Stimulated activated CD4-positive, alpha-beta T cell treated with anti-CD3 and anti-CD28 coated beads, Interleukin-12 subunit alpha, Interleukin-12 subunit beta, amount 100 ng/mL, for 4 hours (primary cell): ENCODE measurements at places on chromosomes 3 and 15.

GRCh38 chr3:70580021-70580420, 267.6 kb upstream of the MDFIC2 start:
- DNase-seq = no peak

- no peak for DNase-seq
Observed at GRCh38 chr3:156728267-156728985, 54.0 kb downstream of the TIPARP start.

DNA sequence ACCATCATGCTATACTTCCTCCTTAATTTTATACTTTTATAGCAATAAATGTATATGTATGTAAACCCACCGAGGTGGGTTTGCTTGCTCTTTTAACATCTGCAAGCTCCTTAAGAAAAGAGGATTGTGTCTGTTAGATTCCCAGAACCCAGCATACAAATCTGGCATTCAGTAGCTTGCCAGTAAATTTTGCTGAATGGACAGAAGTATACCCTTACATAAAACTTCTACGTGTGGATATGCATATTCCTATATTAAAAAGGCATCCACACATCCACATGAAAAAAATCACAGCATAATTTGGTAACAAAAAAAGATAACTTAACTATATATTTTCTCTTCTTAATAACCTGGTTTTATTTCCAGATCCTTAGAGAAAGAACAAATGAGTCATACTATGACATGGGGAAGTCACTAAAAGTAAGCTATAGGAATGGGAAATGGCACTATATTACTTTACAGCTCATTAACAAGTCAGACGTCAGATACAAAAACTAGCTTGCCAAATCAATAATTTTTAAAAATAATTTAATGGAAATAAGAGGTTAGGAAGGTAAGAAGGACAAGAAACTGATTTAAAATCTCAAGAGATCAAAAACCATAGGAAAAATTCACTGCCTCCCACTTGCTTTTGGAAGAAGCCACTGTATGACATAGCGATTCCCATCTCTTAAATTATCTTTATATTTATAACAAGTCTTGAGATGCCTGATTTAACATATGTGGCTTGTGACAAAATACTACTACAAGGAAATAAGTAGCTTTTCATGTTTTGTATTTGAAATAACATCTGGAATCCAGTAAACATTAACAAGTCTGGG, 68.7 kb downstream of the SUMF1 start:
- no peak for DNase-seq

GRCh38 chr3:114401346-114401745, 107.5 kb downstream of the TIGIT start:
- no peak for DNase-seq

GRCh38 chr3:140176526-140176925, 241.5 kb downstream of the CLSTN2 start:
- no peak for DNase-seq

GRCh38 chr15:33757516-33758232, 210.6 kb upstream of the CHRM5 start:
- no peak for DNase-seq

DNA sequence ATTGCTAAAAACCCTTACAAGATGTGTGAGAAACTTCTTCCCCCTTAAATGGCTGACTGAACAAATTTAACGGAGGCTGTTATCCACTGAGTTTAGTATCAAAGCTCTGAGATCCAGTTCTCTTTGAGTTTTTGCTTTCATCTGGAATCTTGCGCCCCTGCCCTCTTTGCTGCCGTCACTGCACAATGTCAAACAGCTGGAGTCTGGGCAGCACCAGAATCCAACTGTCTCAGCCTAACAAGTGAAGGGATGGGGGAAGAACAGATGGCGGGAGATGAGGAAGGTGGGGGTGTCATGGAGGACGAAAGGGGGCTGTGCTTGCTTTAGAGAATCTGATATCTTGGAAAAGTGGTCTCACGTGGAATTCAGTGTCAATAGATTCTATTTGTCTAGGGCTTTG, 7.0 kb upstream of the BOC start:
- no peak for DNase-seq

GRCh38 chr3:12875857-12876836, 34.8 kb upstream of the RPL32 start:
- peak; percentile 8 for DNase-seq

DNA sequence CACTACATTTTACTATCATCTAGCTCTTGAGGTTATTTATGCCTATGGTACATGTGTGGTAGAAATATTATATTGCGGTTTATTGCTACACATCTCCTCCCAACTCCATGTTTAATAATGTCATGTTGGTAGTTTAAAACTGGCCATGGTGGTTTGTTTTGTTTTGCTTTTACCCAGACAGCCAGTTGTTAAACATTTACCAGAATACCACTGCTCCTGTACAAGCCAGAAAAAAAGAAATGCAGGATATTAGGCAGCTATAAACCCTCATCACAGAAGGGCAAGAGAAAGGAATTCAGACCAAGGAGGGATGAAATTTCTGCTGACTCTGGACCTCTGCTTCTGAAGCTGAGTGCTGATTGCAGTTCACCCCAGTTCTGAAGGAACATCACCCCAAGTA, 451.8 kb upstream of the IL12A start:
- no peak for DNase-seq

- no peak for DNase-seq
Observed at GRCh38 chr3:39809181-39809994, at the start of gene MYRIP. Gene MYRIP (plus strand): TSS chr3:39809609. CDS start chr3:39900817, 91,208 bp downstream.

GRCh38 chr15:77857419-77857818, 220.1 kb downstream of the TBC1D2B start:
- DNase-seq = no peak

- DNase-seq = no peak
Observed at GRCh38 chr15:94086341-94086740, 145.0 kb upstream of the MCTP2 start.

- DNase-seq = no peak
Observed at GRCh38 chr15:59339252-59339672, 33.4 kb downstream of the MYO1E start.

- DNase-seq = no peak
Observed at GRCh38 chr15:88656760-88657221, 18.0 kb downstream of the ISG20 start.

DNA sequence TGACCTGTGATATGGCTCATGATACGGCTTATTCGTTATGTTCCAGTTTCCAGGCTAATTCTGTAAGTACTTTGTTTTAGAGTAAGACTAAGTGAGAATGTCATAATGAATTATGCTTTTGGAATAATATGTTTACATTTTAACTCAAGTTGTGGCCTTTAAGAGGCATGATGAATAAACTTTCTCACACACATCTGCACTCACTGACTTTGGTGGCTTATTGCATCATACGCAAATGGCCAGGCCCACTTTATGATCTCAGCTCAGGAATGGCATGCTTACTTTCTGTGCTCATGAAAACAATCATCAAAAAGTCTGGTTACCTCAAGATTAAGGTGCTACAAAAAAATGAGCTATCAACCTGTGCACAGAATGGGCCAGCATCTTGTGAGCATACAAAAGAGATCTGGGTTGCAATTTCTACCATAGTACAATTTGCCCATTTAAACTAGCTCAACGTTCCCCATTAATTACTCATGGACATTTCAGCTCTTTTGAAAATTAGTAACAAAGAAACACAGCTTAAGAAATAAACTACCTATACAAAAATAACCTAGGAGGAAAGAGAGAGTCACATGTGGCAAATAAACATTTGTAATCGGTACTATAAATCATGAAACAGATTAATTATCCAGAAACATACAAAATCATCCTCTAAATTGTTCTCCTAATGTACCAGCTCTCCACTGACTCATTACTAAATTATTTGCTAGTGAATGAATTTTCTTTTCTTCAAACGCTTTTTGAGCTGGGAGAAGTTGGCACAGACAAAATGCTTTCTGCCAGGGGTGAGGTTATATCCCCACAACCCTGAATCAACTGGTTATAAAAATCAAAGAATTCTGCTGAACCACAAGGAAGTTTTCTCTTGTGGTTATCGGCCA, 439.0 kb upstream of the ADAMTS9 start:
- no peak for DNase-seq

- no peak for DNase-seq
Observed at GRCh38 chr15:36907295-36907694, 193.1 kb downstream of the MEIS2 start.

GRCh38 chr3:134652886-134653630, 2.2 kb upstream of the KY start:
- DNase-seq = no peak

DNA sequence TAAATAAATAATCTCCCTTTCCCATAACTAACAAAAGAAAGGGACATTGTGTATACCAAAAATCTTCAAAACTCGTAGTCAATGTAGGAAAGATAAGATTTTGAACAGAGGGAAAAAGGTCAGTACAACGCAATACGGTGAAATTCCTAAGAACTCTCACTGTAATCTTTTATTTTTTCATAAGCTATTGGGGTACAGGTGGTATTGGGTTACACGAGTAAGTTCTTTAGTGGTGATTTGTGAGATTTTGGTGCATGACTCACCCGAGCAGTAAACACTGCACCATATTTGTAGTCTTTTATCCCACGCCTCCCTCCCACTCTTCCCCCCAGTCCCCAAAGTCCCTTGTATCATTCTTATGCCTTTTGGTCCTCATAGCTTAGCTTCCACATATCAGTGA, 718.0 kb downstream of the TBL1XR1 start:
- DNase-seq = no peak

DNA sequence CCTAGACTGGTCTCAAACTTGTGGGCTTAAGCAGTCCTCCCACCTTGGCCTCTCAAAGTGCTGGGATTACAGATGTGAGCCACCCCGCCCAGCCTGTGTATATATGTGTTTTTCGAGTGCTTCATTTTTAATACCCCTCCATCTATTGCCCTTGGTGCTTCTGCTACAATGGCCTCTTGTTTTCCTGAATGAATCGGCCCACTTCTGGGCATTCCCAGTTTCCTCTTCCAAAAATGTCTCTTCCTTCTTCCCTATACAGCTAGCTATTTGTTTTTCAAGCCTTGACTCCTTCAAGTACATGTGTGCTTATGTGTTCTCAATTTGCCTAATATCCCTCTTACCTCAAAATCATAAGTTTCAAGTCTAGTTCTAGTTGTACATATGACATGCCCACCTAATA, 16.7 kb downstream of the DIPK2A start:
- DNase-seq = no peak

DNA sequence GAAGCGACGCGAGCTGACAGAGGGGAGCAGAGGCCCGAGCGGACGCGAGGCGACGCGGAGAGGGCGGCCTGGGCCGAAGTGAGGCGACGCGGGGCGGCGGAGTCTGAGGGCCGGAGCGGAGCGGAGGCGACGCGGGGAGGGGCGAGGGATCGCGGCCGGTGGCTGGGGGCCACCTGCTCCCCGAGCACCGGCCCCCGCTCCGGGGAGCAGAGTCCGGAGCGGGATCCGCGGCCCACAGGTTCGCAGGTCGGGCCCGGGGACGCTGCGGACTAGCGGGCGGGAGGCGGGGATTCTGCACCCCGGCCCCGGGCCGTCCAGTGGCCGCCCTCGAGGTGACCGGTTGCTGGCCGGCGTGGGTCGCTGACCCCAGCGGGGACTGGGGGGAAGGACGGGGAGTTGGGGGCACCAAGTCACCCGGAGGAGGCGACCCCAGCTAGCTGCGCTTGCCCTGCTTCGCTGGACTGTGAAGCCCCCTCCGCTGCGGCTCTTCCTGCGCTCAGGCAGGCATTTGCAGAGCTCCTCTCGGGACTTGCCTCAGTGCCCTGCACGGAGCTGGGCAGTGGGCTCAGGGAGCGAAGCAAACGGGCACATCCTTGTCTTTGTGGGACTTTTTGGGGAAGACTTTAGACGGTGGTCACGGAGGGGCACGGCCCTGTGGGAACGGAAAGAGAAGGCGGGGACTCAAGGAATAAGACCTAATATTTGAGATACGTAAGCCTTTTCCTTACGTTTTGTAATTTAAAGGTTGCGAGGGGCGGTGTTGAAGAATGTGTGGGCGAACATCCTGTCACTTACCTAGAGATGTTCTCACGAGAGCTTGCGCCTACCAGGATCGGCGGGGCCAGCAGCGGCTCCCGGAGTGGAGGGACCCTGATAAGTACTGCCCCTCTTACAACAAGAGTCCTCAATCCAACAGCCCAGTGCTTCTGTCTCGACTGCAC, 566 bp downstream of the HMCES start:
- DNase-seq = peak; percentile 48

DNA sequence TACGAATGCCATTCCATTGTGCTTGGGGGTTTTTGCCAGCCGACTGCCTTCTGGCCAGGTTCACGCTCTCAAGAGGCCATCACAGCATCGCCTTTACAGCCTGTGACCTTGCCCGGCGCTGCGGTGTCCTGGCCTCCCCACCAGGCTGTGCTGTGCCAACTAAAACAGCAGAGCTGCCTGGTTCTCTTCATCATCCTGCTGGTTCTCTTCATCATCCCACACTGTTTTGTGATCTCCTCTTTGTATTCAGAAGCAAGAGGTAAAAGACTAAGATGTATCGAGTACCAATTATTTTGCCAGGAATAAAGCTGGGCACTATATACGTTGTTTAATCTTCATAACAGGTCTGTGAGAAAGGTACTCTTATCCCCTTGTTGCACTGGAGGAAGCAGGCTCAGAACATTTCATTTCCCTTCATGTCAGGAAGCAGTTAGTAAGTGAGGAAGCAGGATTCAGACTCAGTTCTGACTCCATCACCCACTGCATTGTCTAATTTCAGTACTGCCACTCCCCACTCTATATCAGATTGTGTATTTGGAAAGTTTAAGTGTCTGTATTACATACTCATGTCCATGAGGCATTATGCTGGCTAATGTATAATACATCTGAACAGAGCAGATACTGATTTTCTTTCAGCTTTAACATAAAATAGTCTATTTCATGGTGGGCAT, 92.7 kb downstream of the LRRC28 start:
- peak; percentile 36 for DNase-seq

GRCh38 chr3:193974671-193975535, 161.0 kb upstream of the HES1 start:
- no peak for DNase-seq

- DNase-seq = no peak
Observed at GRCh38 chr15:36914466-36914865, 185.9 kb downstream of the MEIS2 start.

- DNase-seq = no peak
Observed at GRCh38 chr3:133038731-133039375, 662 bp downstream of the TMEM108 start.
